ENCODE measurements at places on chromosomes 13 and 19. TPM values are rescaled to one million over a fixed set of nuclear protein-coding genes. Genes with fewer than 3 reads are reported as not detected.

The IZUMO1 gene
- 0.14 TPM for total RNA-seq

The ZNF575 gene
- total RNA-seq, result 4.3 TPM

The NCR1 gene
- total RNA-seq, result 4.1 TPM

The GRK1 gene
- total RNA-seq, result not detected

The NOTCH3 gene
- 0.02 TPM for total RNA-seq

- no peaks in the 10 kb centered on the region for H3K27me3 ChIP-seq
- H3K4me3 ChIP-seq, result peak overlapping the region; percentile 58
- peaks cover 58% of the 10 kb centered on the region for H3K4me1 ChIP-seq
- peak; percentile 71 for DNase-seq
- peak overlapping the region; percentile 19 for H3K27ac ChIP-seq
Measured at GRCh38 chr19:1090731-1091543, 4.2 kb downstream of the POLR2E start.

DNA sequence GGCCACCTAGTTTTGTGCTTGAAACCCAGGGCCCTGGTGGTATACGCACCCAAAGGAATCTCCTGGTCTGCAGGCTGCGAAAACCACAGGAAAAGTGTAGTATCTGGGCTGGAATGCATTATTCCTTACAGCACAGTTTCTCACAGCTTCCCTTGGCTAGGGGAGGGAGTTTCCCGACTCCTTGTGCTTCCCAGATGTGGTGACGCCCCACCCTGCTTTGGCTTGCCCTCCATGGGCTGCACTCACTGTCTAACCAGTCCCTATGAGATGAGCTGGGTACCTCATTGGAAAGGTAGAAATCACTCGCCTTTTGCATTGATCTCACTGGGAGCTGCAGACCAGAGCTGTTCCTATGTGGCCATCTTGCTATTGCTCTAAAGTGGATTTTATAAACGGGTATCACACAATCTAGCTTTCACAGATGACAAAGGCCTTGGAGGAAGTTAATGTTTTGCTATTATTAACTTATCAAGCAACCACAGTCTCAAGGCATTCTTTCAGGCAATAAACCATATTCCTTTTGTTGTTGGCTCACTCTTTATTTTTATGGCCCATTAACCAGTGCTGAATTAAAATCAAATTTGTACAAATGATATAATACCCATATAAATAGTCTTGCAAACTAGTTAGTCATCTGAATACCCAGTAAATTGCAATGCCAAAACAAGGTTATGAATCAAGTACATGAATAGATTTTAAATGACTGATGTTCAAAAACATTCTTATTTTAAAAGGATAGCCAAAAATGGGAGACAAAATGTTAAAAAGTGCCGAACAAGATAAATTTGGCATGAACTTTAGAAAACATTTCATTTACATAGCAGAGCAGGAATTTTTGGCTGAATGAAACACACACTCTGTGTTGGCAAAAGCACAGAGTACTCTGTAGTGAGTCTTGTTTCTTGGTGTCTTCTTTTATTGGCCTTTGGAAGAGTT lies 475.4 kb upstream of the ARGLU1 start:
- no peak for DNase-seq
- H3K36me3 ChIP-seq, result no peaks in the 10 kb centered on the region
- no peak overlapping the region for H3K4me3 ChIP-seq
- no peaks in the 10 kb centered on the region for H3K4me1 ChIP-seq

GRCh38 chr13:75907044-75907443 lies 270.9 kb downstream of the LMO7 start:
- no peak overlapping the region for H3K4me3 ChIP-seq
- H3K36me3 ChIP-seq, result no peaks in the 10 kb centered on the region
- no peak for DNase-seq

DNA sequence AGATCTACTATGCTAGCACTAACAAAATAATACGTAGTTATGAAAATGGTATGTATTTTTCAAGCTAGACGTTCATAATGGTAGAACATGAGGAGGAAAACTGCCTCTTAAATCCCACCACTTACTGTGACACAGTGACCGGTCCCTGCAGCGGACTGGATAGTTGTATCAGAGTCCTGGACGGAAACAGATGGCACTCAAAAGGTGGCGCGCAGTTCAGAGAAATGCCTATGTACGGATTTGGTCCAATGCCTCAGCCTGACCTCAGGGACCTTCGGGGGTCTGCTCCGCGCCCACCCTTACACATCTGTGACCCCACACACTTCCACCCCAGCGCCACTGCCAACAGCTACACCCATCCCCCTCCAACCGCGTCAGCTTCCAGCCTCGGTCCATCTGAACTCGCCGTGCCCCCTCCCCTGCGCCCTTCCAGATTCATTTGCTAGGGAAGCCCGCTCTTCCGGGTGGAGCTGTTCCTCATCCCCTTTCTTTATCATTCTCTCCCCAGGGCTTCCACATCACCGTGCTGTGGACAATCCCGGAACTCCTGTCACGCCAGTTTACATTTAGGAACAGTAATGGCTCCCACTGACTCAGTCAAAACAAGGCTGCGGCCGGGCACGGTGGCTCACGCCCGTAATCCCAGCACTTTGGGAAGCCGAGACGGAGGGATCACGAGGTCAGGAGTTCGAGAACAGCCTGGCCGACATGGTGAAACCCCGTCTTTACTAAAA lies 792 bp upstream of the LENG8 start:
- no peaks in the 10 kb centered on the region for H3K27me3 ChIP-seq
- H3K36me3 ChIP-seq, result peaks cover 24% of the 10 kb centered on the region
- H3K27ac ChIP-seq, result peak overlapping the region; percentile 97
- peak overlapping the region; percentile 91 for H3K4me3 ChIP-seq

GRCh38 chr13:77946522-77946921 lies 27.9 kb upstream of the EDNRB start:
- H3K36me3 ChIP-seq, result no peaks in the 10 kb centered on the region
- no peak for DNase-seq
- no peaks in the 10 kb centered on the region for H3K27me3 ChIP-seq
- no peak overlapping the region for H3K27ac ChIP-seq

DNA sequence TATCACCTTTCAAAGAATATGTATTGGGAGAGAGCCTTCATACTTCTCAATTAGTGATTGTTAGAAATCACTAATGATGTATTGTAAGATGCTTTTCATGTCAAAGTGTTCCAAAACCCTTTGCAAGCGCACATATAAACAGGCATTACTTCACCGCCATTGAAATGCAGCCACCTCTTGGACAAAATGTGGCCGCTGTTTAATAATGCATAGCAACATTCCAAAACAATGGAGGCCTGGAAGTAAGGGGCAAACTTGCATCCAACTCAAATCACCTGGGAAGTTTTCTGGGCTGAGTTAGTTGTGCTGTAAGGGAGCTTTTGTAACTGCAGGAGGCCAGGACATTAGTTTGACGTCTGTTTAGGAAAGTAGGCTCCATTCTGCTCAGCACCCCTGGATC lies 438.1 kb downstream of the FGF9 start:
- H3K4me1 ChIP-seq, result peaks cover 84% of the 10 kb centered on the region
- H3K4me3 ChIP-seq, result no peak overlapping the region
- DNase-seq, result no peak
- H3K27me3 ChIP-seq, result no peaks in the 10 kb centered on the region

- H3K4me1 ChIP-seq, result peaks cover 61% of the 10 kb centered on the region
- no peak overlapping the region for H3K4me3 ChIP-seq
- peaks cover 10% of the 10 kb centered on the region for H3K36me3 ChIP-seq
Measured at GRCh38 chr13:45472171-45472705, 7.5 kb downstream of the COG3 start.

GRCh38 chr19:53881482-53882390 lies at the start of gene PRKCG:
Gene PRKCG, plus strand, starts transcription at chr19:53882197. Its CDS starts 298 bp downstream, at chr19:53882495.
- DNase-seq, result peak; percentile 67
- H3K27me3 ChIP-seq, result peaks cover 15% of the 10 kb centered on the region
- peaks cover 23% of the 10 kb centered on the region for H3K4me1 ChIP-seq
- no peak within 1 kb of the TSS for H3K27ac ChIP-seq
- H3K36me3 ChIP-seq, result no peaks in the 10 kb centered on the region

- H3K4me3 ChIP-seq, result no peak overlapping the region
- no peaks in the 10 kb centered on the region for H3K27me3 ChIP-seq
- no peak overlapping the region for H3K27ac ChIP-seq
- DNase-seq, result no peak
Measured at GRCh38 chr13:45895881-45896280, 44.3 kb upstream of the SIAH3 start.

GRCh38 chr13:48949566-48950500 lies 25.9 kb upstream of the FNDC3A start:
- no peak overlapping the region for H3K27ac ChIP-seq
- DNase-seq, result no peak
- no peaks in the 10 kb centered on the region for H3K4me1 ChIP-seq
- no peaks in the 10 kb centered on the region for H3K36me3 ChIP-seq

DNA sequence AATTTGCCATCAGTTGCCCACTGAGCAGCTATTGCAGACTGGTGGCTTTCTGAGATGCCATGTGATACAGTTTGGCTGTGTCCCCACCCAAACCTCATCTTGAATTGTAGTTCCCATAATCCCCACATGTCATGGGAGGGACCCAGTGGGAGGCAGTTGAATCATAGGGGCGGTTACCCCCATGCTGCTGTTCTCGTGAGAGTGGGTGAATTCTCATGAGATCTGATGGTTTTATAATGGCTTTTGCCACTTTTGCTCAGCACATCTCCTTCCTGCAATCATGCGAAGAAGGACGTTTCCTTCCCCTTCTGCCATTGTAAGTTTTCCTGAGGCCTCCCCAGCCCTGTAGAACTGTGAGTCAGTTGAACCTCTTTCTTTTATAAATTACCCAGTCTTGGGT lies 34.8 kb upstream of the ANKRD10 start:
- no peaks in the 10 kb centered on the region for H3K36me3 ChIP-seq
- H3K4me3 ChIP-seq, result no peak overlapping the region
- no peak for DNase-seq
- no peak overlapping the region for H3K27ac ChIP-seq

- H3K36me3 ChIP-seq, result peaks cover 7% of the 10 kb centered on the region
- H3K4me3 ChIP-seq, result no peak overlapping the region
- peaks cover 84% of the 10 kb centered on the region for H3K4me1 ChIP-seq
- no peak for DNase-seq
Measured at GRCh38 chr13:27133889-27134288, 37.7 kb downstream of the USP12 start.

GRCh38 chr13:87554045-87554444 lies 117.1 kb upstream of the SLITRK5 start:
- no peak overlapping the region for H3K27ac ChIP-seq
- no peak overlapping the region for H3K4me3 ChIP-seq

DNA sequence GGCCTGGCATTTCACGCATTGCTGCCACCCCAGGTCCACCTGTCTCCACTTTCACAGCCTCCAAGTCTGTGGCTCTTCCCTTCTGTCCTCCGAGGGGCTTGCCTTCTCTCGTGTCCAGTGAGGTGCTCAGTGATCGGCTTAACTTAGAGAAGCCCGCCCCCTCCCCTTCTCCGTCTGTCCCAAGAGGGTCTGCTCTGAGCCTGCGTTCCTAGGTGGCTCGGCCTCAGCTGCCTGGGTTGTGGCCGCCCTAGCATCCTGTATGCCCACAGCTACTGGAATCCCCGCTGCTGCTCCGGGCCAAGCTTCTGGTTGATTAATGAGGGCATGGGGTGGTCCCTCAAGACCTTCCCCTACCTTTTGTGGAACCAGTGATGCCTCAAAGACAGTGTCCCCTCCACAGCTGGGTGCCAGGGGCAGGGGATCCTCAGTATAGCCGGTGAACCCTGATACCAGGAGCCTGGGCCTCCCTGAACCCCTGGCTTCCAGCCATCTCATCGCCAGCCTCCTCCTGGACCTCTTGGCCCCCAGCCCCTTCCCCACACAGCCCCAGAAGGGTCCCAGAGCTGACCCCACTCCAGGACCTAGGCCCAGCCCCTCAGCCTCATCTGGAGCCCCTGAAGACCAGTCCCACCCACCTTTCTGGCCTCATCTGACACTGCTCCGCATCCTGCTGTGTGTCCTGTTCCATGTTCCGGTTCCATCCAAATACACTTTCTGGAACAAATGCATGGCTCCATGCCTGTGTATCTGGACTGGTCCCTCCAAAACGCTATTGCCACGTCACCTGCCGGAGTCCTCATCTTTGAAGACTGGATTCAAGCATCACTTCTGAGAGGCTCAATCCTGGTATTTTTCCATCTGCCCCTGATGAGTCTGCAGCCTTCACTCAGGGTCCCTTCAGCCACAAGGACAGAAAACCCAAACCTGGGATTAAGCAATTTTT lies 10.7 kb upstream of the DHDH start:
- no peak overlapping the region for H3K4me3 ChIP-seq
- peaks cover 6% of the 10 kb centered on the region for H3K36me3 ChIP-seq

GRCh38 chr13:46903748-46904147 lies 6.9 kb upstream of the HTR2A start:
- H3K27ac ChIP-seq, result no peak overlapping the region
- peaks cover 14% of the 10 kb centered on the region for H3K27me3 ChIP-seq
- H3K4me3 ChIP-seq, result no peak overlapping the region
- H3K36me3 ChIP-seq, result no peaks in the 10 kb centered on the region
- no peaks in the 10 kb centered on the region for H3K4me1 ChIP-seq

DNA sequence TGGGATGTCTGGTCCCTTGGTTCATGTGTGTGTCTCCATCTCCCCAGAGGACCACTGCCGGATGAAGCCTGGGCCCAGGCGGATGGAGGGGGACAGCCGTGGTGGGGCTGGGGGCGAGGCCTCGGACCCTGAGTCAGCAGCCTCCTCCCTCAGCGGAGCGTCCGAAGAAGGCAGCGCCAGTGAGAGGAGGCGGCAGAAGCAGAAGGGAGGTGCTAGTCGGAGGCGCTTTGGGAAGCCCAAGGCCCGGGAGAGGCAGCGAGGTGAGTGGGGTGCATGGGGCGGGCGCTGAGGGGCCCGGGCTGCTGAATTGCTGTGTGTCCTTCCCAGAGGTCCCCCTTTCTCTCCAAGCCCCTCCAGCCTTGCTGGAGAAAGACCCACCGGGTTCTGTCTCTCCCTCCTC lies 3.2 kb downstream of the CCDC106 start:
- peaks cover 52% of the 10 kb centered on the region for H3K4me1 ChIP-seq
- H3K27me3 ChIP-seq, result no peaks in the 10 kb centered on the region
- H3K36me3 ChIP-seq, result peaks cover 6% of the 10 kb centered on the region
- no peak for DNase-seq

DNA sequence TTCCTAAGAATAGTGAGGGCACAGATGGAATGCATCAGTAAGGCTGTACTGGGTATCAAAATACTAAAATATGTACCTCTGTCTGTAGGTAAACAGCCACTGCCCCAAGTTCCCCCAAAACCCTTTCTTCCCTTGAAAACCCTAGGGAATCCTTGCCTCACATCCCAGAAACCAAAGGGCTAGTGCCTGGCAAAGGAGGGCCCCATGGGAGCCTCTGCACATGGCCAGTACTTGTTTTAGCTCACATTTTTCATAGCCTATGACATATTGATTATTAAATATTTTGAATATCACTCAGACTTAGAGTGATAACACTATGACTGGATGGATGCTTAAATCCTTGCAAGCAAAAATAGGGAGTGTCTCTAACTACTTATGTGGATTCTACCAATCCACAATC lies 237.1 kb downstream of the LHFPL6 start:
- H3K4me3 ChIP-seq, result no peak overlapping the region
- peaks cover 18% of the 10 kb centered on the region for H3K27me3 ChIP-seq
- no peak overlapping the region for H3K27ac ChIP-seq
- no peaks in the 10 kb centered on the region for H3K36me3 ChIP-seq
- no peaks in the 10 kb centered on the region for H3K4me1 ChIP-seq
- DNase-seq, result no peak
